ENCODE measurements at places on chromosomes 11 and 22.

DNA sequence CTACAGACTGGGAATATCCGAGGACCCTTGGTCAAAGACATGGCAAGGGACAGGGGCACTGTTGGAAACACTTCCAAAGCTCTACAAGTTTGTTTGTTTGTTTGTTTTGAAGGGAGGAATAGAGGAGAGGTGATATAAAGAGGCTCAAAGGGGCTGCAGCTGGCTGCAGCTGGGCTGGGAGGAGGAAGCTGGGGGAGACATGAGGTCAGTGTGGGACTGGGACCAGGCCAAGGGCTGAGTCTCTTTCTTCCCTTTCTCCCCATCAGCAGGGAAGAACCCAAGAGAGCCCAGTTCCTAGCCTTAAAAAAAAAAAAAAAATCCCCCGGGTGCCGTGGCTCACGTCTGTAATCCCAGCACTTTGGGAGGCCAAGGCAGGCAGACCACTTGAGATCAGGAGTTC is 5.0 kb downstream of the RHOG start:
- no peak for DNase-seq

- DNase-seq, result no peak
Observed at GRCh38 chr22:48893288-48894063, 934.2 kb downstream of the BRD1 start.

GRCh38 chr11:27348340-27348873 is 14.6 kb downstream of the CCDC34 start:
- DNase-seq, result no peak

DNA sequence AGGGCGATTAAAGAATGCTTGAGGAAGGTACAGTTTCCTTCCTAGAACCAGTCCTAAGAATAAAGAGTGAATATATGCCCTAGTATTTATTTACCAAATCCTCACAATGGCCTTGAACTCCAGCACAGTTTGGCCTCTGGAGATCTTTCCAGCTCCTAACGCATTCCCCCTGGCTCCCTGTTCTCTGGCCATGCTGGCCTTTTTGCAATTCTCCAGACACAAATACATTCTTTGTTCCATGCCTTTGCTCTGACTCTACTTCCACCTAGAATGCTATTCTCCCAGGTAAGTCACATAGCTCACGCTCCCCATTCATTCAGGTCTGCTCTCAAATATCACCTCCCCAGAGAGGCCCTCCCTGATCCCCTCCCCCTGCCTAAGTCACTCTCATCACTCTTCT is 3.7 kb upstream of the DGKZ start:
- no peak for DNase-seq

GRCh38 chr11:105732611-105733010 is 122.7 kb downstream of the GRIA4 start:
- DNase-seq, result no peak

DNA sequence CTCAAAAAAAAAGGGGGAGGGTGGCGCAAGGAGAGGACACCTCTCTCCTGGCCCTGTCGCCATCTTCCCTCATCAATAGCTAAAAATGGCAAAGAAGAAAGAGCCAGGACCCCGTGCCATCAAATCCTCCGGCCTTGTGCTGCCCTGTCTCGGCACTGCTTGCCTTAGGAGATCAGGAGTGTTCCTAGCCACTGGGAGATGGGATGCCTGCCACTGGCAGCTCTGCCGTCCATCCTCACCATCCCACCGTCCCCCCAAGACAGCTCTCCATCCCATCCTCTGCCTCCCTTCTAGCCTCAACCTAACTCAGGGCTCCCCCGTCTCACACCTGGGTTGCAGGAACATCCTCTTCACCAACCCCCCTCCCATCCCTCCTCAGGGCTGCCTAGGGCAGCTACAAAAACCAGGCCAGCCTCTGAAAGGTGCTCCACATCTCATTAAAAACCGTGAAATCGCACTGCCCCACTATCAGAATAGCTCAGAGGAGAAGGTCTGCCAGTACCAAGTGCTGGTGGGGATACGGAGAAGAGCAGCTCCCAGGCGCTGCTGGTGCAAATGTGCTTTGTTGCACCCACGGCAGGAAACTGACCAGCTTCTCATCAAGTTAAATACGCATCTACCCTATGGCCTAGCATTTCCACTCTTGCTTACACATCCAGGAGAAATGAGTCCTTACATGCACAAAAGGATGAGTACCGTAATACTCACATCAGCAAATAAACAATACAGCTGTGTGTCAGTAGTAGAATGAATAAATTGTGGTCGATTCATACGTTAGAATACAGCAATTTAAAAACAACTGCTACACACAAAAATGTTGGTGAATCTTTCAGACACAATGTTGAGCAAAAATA is 31.7 kb upstream of the GCAT start:
- no peak for DNase-seq

DNA sequence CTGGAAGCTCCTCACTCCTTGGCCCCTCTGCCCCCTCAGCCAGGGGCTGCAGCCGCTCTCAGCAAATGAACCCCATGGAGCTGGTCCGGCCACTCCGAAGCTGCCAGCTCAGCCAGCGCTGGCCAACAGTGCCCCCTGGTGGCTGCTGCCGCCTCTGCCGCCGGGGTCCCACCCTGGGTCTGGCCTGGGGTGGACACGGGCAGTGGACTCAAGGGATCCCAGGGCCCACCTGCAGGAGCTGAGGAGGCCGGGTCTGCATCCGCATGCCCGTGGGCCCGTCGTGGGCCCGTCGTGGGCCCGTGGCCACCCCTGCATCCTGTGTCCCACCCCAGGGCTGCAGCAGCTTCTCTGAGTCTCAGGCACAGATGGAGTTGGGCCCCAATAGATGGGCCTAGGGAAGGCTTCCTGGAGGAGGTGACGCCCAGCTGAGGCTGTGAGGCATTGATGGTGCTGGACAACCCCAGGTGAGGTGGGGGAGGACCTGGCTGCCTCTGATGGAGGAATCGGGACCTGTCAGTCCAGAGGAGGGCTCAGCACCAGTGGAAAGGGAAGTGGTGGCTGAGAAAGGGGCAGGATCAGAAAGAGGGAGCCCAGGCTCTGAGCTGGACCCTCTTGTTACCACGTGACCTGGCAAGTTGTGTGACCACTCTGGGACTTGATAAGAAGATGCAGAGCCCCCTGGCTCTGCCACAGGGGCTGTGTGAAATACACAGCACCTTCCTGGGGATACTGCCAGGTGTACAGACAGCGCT is 522.3 kb downstream of the BRD1 start:
- peak; percentile 42 for DNase-seq

GRCh38 chr11:130403967-130404366 is 24.4 kb downstream of the ADAMTS8 start:
- no peak for DNase-seq

DNA sequence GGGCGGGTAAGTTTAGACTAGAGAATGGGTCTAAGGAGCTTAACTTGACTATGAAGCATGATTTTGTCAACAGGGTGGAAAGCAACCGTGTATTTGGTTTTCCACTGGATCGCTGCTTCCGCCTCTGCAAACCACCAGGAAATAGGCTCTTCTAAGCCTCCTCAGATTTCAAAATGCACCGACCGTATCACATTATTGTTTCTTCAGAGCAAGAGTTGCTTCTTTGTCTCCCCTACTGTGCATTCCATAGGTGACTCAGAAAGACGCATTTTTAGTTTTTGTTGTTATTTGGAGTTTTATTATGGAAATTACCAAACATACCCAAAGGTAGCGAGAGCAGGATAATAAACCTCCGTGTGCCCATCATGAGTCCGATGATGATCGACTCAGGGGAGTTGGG is 64.3 kb upstream of the RASD2 start:
- no peak for DNase-seq

DNA sequence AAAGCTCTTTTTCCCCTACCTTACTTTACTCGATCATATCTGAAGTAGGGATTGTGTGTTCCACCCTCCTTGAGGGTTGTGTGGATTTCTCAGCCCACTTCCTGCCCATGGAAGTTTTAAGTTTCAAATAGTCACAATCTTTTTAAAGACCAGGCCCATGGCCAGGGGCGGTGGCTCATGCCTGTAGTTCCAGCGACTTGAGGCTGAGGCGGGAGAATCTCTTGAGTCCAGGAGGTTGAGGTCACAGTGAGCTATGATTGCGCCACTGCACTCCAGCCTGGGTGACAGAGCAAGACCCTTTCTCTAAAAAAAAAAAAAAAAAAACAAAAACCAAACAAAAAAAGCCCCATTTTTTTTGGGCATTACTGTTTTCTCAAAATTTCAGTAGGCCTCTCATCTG is 36.3 kb upstream of the LRRC10B start:
- DNase-seq, result no peak

GRCh38 chr22:38051261-38051660 is 5.9 kb upstream of the PICK1 start:
- DNase-seq, result no peak

DNA sequence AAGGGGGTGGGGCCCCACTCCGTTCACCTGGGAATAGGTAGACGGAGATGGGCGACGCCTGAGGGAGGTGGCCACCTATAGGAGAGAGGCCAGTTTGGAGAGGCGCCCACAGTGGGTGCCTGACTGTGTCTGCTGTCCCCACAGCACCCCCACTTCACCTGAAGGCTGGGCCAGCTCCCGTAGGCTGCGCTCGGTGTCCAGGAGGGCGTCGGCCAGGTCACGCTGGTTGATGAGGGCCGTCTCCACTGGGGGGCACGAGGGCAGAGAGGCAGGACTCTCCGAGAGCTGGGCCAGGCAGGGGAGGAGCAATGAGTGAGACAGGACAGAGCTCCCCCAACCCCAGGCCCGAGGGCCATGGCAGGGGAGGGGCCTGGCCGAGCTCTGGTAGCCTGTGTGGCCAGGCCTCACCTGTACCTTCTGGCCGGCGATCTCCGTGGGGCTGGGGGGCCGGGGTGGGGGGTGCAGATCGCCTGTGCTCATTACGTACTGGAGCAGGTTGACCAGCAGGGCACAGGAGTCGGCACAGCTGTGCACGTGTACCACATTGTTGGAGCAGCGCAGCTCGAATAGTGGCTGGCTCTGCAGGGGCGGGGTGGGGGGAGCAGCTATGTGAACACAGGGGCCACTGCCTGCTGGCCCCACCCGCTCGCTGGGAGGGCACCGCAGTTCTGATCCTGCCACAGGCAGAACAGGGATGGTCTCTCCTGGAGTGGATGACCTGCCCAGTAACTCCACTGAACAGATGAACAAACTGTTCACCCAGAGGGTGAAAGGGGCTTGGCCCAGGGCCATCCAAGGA is 14.7 kb downstream of the ATG2A start:
- no peak for DNase-seq

DNA sequence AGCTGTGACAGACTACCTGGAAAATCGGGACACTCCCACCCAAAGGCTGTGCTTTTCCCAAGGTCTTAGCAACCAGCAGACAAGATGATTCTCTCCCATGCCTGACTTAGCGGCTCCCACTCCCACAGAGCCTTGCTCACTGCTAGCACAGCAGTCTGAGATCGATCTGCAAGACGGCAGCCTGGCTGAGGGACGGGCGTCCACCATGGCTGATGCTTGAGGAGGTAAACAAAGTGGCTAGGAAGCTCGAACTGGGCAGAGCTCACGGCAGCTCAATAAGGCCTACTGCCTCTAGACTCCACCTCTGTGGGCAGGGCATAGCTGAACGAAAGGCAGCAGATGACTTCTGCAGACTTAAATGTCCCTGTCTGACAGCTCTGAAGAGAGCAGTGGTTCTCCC is 84.9 kb downstream of the SMCO4 start:
- no peak for DNase-seq

DNA sequence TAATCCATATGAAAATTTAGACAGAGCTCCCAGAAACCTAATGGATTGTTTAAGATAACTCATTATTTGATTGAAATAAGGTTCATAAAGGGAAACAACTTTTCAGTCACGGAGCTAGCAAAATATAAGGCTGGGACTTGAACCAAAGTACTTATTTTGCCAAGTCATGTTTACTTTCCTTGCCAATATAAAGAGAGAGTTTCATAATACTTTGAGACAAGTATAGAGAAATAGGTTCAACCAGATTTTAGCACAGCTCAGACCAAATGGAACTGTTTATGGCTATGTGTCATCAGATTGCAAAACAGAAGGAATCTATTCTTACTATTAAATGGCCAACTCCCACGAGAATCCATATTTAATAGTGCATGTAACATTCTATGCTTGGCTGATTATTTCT is 1517.5 kb upstream of the TENM4 start:
- no peak for DNase-seq

GRCh38 chr11:68303982-68304780 is 8.2 kb upstream of the LRP5 start:
- DNase-seq, result no peak

DNA sequence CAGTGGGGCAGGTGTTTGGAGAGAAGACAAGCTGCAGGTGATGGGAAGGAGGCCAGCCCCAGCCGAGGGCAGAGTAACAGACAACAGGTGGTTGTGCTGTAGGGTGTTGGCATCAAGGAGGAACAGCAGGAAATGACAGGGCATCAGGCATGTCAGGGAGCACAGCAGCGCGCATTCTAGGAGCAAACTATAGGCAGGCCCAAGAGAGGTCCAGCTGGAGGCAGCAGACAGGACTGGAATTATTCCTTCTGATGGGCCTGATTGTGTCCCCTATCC is 13.6 kb downstream of the ADM start:
- DNase-seq, result no peak

- no peak for DNase-seq
Observed at GRCh38 chr11:69272055-69272454, 21.9 kb upstream of the MYEOV start.

DNA sequence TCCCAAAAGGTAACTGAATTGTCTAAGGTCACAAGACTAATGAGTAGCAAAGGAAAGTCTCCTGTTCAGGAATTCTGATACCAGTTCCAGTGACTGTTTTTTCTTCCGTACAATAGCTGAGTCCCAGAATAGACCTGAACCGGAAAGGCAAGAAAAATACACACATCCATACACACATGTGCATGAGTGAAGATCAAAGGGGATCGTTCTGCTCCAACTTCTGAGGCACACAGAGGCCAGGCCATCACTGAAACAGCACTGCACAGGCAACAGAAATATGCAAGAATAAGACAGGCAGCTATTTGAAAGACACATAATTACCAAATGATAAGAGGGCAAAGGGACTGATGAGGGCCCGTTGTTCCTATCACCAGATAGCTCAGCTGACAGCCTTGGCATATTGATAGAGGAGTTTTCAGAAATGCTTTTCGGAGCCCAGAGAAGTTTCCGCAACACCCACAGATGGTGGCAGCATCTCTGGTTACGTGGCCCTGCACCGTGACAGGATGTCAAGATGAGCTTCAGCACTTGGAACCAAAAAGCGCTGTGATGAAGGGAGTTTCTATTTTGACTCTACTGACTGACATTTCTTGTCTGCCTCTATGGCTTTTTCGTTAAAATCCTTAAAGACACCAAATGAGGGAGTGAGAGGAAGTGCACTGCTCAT is 280.6 kb downstream of the LARGE1 start:
- no peak for DNase-seq
